ENCODE measurements at places on chromosomes 5 and 9.

- H3K4me1 ChIP-seq, result no peaks in the 10 kb centered on the region
- H3K27me3 ChIP-seq, result no peaks in the 10 kb centered on the region
- H3K36me3 ChIP-seq, result no peaks in the 10 kb centered on the region
- DNase-seq, result no peak
- no peak overlapping the region for H3K4me3 ChIP-seq
These were observed 251.3 kb upstream of the DAP start for GRCh38 chr5:11012295-11012694.

- no peaks in the 10 kb centered on the region for H3K36me3 ChIP-seq
- no peak for DNase-seq
- no peaks in the 10 kb centered on the region for H3K27me3 ChIP-seq
- no peak overlapping the region for H3K4me3 ChIP-seq
- no peak overlapping the region for H3K27ac ChIP-seq
These were observed 36.2 kb upstream of the OR2S2 start for GRCh38 chr9:35993976-35994720.

DNA sequence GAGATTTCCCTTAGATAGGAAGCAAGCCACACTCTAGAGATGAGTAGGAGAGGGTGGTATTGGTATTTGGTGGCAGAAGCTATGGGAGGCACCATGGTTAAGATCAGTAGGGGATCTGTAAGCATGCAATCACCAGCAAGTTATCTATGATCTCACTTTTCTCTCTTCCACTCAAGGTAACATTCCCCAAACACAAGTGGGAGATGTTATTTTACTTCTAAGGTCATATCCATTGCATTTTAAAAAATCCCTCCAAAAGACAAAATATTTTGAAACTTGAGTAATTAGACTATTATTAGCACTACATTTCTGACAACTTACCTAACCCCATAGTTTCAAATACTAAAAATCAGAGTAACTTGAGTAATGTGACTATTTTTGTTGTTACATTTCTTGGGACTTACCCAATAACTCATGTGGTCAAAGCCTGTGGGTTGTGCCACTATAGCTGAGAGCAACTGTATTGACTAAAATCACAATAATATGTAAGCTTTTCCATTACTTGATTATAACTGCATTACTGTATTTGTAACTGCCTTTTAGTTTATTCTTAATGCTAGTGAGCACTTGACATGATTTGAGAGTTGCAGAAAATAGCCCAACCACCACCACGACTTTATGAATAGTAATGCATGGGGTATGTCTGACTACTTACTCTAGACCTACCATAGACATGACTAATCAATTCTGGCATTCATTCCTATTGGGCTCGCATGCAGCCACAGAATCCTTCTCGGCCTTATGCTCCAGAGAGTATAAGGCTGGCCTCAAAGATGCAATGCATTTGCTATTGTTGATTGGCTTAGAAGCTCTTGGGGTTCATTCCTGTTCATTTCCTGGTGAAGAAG lies 264.7 kb downstream of the TRIM32 start:
- no peak overlapping the region for H3K27ac ChIP-seq
- DNase-seq, result no peak
- no peak overlapping the region for H3K4me3 ChIP-seq
- no peaks in the 10 kb centered on the region for H3K4me1 ChIP-seq

DNA sequence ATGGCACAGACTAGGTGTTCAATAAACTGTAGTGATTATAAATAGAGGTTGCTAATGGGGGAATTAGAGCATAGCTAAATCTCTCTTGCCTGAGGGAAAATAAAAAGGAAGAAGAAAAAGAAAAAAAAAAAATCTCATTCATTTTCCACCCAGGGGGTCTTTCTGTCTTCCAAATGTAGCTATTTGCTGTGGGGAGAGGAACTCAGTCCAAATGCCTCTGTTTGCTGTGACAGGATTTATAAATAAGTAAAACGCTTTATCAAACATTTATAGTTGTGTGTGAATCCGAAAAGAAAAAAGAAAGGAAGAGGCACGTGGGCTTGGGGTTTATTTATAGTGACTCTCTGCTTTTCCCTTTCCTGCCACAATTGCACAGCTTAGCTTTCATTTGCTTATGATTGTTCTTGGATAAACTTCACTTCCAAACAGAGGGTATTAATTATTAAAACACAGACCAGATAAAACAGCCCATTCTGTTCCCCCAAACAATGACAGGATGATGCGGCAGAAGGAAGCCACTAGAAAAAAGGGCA lies 245.7 kb downstream of the ASTN2 start:
- H3K4me1 ChIP-seq, result no peaks in the 10 kb centered on the region
- no peaks in the 10 kb centered on the region for H3K36me3 ChIP-seq
- H3K4me3 ChIP-seq, result no peak overlapping the region
- no peaks in the 10 kb centered on the region for H3K27me3 ChIP-seq
- no peak for DNase-seq
- no peak overlapping the region for H3K27ac ChIP-seq

- H3K4me3 ChIP-seq, result no peak overlapping the region
- H3K4me1 ChIP-seq, result no peaks in the 10 kb centered on the region
- DNase-seq, result no peak
- H3K27ac ChIP-seq, result no peak overlapping the region
- H3K27me3 ChIP-seq, result no peaks in the 10 kb centered on the region
- H3K36me3 ChIP-seq, result no peaks in the 10 kb centered on the region
These were observed 156.6 kb downstream of the TMEM38B start for GRCh38 chr9:105850852-105851500.

DNA sequence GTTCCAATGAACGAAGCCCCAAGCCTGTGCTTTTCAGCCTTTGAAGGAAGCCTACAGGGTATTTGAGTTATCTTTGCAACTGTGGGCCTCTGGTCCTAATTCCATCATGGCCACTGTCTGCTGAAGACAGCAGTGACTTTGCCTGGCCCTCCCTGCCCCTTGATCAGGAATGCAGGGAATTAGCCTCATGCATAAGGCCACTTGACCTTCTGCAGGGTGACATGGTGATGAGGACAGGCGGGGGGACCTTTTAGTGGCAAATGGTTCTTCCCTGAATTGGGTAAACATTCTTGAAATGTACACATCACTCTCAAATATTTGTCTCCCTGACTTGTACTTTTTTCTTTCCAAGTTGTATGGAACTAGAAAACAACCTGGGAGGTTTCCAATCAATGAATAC lies 25.2 kb upstream of the XPA start:
- peaks cover 12% of the 10 kb centered on the region for H3K4me1 ChIP-seq
- no peak for DNase-seq
- no peaks in the 10 kb centered on the region for H3K27me3 ChIP-seq
- no peak overlapping the region for H3K4me3 ChIP-seq
- no peaks in the 10 kb centered on the region for H3K36me3 ChIP-seq
- H3K27ac ChIP-seq, result no peak overlapping the region
